ENCODE measurements at places on chromosomes 6 and 20.

GRCh38 chr6:140370976-140371870 lies 996.8 kb upstream of the CITED2 start:
- no peak for DNase-seq

- DNase-seq = peak; percentile 53
Observed at GRCh38 chr20:62918147-62918546, 8.2 kb downstream of the DIDO1 start.

DNA sequence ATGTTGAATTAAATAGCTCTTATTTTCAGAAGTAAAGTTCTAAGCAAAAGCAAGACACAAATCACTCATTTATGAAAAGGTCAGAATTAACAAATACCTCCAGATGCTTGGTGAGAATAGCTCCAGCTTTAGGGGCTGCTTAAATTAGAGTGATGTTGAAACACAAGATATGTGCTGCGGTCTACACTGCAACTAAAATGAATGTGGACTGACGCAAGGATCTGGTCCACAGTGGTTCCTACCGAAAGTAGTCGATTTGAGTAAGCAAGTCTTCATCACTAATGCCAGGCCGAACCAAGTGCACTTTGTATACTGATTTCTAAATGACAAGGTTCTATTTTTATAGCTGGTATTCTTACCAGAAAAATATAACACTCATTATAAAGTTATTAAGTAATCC lies 96.3 kb downstream of the PRDM1 start:
- DNase-seq = peak; percentile 83

GRCh38 chr6:127119102-127120022 lies 891 bp downstream of the RSPO3 start:
- DNase-seq = no peak

- no peak for DNase-seq
Observed at GRCh38 chr20:62406635-62407176, 379 bp downstream of the CABLES2 start.

GRCh38 chr6:53728570-53729194 lies 63.1 kb upstream of the KLHL31 start:
- peak; percentile 63 for DNase-seq
